ENCODE measurements at places on chromosomes 1 and 21. TPM values are rescaled to one million over a fixed set of nuclear protein-coding genes. Genes with fewer than 3 reads are reported as not detected.

Gene OR2AK2
- polyA plus RNA-seq, result not detected

Gene AMPD1
- polyA plus RNA-seq, result not detected

Gene SMCP
- not detected for polyA plus RNA-seq

Gene TMPRSS15
- polyA plus RNA-seq, result not detected

Gene SV2A
- 21.2 TPM for polyA plus RNA-seq

Gene MCOLN2
- polyA plus RNA-seq, result 0.29 TPM

Gene PTCH2
- polyA plus RNA-seq, result 0.12 TPM

DNA sequence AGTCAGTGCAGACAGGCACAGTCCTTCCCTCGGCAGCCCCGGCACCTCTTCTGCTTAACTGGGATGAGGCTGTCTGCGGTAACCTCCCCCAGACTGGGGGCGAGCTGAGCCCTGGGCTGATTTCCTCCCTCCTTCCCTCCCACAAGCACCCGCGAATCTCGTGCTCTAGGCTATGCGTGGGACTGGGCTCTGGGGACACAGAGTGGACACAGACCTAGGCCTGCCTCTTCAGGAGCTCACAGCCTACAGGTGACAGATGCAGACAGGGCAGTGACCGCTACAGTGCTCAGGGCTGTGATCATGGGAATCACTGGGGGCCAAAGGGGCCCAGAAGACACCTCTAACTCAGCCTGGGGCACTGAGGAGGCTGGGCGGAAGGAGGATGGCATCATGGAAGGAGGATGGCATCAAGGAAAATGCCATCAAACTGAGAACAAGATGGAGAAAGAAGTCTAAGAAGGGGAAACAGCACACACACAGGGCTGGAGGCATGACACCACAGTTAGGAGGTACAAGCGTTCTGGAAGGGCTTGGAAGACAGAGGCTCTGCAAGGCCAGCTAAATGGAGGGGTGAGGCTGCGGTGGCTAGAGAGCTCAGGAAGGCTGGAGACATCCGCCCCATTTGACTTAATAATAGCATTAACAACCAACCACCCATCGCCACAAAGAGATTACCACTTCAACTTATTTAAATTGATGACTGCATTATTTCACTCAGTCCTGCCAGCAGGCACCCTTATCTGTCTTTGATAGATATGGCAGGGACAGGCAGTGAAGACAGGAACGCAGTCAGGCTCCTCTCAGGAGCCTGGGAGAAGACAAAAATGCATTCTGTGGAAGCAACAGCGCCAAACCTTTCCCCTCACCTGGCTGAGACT is 4.2 kb downstream of the TTC39A start:
- DNase-seq, result no peak

DNA sequence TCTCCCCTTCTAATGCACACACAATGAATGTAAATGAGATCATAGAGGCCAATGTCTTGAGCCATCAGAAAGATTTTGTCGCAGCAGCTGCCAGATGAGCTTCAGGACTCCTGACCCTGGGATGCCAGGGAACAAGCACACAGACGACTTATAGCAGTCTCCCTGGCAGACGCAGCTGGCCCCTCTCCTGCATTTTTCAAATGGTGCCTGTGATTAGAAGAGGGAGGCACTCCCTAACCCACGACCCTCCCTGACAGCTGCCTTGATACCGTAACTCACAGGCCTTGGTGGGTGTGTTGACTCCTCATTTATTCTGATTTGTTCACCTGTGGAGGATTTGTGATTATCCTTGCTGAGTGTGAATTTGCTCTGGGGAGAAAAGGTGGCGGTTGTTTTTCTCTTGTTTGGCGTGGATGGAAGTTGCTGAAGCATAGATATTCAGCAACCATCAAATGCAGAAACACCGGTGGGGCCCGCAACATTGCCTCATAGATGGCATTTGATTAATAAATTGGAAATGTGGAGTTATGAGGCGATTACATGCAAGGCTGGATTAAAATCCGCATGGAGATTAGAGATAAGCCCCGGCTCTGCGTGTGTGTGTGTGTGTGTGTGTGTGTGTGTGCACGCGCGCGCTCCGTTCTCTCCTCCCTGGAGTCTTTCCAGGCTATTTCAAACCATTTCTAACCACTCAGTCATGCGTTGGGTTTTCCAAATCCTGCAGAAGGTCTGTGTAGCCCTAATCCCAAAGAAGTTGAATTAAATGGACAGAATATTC is 2.1 kb upstream of the RD3 start:
- DNase-seq, result no peak

- DNase-seq, result no peak
These were observed 295.6 kb upstream of the RRP15 start for GRCh38 chr1:217989510-217989909.

DNA sequence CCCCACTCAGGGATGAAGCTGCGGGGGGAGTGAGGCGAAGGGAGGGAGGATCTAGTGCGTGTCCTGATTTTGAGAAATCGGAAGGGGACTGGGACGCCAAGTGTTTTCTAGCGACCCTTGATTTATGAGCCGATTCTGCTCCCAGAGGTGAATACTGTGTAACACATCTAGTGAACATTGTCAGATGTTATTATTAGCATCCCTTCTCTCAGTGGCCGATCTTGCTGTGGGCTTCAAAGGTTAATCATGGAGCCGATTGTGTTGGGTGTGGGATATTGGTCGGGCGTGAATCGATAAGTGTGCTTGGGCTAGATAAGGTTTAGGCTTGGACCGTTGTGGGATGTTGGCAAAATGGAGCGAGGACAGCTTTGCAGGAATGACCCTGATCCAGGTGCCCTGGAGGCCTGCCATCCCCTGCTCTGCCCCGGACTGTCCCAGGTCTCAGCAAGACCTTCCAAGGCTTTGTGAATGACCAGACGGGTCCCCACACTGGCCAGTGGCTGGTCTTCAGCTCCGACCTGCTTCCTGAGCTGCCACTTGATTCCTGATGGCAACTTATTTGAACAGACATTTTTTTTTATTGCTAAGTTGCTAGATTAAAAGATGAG is 2.2 kb downstream of the AJAP1 start:
- DNase-seq, result no peak

DNA sequence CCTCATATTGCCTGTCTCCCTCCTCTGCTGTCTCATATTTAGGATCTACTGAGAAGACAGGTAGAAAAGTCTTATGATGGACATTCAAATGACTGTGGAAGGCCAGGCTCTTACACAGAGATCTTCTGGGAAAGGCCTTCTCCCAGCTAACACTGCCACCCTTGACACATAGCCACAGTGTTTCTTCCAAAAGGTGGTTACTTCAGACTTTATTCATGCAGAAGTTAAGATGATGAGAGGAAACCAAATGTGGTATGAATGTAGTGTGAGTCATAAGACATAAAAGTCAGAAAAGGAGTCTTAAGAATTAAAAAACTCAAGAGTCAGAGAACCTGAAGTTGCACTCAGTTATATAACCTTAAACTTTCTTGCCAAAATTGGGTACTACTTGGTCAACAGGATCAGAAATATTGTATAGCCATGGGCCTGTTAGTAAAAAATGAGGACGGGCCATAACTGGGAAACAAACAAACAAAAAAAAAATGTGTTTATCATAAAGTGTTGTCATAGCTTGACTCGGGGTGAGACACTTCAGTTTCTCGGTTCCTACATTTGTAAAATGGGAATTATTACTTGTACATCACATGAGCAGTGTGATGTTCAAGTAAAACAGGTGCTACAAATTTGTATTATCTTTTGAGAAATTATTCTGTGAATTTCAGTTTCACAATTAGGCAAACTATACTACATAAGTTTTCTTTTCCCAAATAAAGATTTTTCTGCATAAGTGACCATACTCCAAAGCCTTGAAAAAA is 1.2 kb upstream of the DENND1B start:
- peak; percentile 77 for DNase-seq

DNA sequence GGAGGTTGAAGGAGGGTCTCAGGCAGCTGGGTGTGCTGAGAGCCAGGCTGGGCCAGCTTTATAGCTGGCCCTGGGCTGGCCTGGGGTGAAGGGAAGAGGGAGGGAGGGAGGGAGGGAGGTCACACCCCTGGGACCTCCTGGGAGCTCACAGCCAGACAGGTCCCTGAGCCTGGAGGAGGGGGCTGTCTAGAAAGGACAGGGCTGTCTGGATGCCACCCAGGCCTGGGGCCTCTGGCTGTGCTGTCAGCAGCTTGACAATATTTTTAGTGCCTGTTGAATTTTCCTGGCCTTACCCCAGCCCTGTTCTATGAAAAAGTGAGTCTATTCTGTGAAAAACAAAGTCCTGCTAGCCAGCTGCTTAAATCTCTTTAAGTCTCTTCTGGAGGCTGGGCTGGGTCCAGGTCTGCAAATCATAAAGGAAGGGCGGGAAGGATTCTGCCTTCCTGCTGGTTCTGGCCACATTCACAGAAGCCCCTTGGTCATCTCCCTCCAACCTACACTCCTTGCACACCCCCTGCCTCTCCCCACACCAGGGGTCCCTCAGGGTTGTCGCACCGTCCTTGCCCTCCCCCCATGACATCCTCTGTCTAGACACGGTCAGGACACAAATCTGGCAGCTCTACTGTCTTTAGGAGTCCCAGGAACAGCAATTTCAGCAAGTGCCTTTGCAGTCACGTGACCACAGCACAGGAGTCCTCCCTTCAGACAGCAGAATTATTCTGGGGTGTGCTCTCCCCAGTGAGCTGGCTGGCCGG is at the start of gene LEFTY2:
LEFTY2 (minus strand) TSS at position 34 of the 755 bp plus-strand sequence. CDS start 80 bp downstream, outside the sequence.
- DNase-seq, result no peak

DNA sequence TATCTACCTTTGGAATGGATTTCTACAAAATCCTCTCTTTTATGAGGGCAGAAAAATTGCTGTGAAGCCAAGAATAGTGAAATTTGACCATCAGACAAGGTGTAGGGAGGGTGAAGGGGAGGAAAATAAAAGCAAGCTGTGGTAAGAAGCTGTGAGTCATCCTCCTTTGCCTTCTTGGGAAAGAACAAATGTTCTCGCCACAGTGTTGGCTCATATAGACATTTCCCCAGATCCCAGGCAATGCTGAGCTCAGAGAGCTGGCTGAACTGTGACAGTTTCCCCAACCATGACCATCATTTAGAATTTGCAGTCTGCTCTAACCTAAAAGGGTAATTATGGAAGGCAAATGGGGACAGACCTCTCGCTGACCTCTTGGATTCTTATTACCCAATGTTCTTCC is 235.4 kb downstream of the PBX1 start:
- DNase-seq, result peak; percentile 83

DNA sequence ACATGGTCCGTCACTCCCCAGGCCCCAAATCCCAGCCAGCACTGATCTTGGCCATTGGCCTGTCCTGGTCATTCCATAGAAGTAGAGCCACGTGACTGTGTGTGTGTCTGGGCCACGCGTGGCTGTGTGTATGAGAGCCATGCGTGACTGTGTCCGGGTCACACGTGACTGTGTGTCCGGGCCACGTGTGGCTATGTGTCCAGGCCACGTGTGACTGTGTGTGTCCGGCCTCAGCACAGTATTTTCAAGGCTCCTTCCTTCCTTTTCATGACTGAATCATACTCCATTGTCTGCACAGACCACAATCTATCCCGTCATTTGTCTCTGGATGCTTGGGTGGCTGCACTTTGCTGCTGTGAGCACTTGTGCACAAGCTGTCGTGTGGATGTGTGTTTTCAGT is 67.4 kb downstream of the SKI start:
- no peak for DNase-seq

DNA sequence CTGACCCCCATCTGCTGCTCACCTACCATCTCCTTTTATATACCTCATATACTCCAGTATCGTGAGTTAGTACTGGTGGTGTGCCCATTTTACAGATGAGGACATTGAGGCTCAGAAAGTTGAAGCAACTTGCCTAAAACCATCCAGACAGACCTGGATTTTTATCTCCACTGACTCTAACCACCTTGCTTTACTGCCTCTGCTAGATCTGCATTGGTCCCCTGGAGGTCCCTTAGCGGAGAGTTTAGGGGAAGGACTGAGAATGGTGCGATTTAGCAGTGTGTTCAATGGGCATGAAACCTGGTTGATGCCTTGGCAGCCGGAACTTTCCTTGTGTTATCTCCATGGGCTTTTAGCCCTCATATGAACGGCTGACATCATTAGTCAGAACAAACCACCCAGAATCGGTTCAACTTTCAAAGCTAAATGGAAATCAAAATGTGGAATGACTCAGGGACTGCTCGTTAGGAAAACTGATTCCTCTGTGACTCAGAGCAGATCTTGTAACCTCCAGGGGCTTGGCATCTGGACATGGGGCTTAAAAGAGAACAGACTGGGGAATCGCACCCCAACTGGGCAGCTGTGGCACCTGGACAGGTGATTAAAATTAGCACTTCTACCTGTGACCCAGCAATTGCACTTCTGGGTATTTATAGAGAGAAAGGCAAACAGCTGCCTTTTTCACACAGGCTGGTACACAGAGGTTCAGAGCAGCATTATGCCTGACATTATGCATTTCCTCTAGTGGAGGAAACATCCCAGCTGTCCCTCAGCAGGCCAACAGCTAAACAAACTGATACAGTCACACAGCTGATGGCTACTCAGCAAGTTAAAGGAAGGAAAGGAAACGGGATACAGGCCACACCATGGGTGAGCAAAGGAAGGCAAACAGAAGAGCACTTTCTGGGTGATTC is 25.3 kb downstream of the TMEM51 start:
- DNase-seq, result peak; percentile 65

DNA sequence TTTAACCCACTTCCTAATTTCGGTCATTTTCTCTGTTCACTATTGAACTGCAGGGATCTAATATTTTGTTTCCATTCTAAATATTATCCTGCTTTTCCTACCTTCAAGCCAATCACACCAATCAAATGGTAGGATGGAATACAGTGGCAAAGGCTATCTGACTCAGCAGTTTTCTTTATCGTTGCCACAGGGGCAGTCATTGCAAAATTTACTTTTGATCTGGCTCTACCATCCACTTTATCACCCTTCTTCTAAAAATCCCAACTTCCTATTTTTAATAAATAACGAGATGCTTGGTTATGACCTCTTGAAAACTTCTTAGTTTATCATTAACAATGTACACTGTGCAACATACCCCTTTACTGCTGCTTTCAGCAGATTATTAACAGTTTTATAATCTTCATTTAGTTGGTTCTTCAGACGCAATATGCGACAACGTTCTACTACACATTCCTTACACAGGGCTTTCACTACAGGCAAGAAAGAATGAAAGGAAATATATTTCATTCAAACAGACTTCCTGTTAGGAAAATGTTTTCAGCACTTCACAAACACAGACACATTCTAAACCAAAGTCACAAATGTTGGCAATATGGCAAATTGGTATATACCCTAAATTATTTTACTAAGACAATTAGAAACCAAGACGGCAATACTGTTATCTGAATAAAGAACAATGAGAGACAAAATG is 52.3 kb upstream of the RAP1GAP start:
- DNase-seq, result no peak
